Activated CD4-positive, alpha-beta T cell treated with anti-CD3 and anti-CD28 coated beads for 36 hours (primary cell): ENCODE measurements at places on chromosomes 7 and 10. TPM values are rescaled to one million over a fixed set of nuclear protein-coding genes. Genes with fewer than 3 reads are reported as not detected.

GRCh38 chr7:96181174-96181573 is 140.7 kb downstream of the SLC25A13 start:
- DNase-seq, result no peak

DNA sequence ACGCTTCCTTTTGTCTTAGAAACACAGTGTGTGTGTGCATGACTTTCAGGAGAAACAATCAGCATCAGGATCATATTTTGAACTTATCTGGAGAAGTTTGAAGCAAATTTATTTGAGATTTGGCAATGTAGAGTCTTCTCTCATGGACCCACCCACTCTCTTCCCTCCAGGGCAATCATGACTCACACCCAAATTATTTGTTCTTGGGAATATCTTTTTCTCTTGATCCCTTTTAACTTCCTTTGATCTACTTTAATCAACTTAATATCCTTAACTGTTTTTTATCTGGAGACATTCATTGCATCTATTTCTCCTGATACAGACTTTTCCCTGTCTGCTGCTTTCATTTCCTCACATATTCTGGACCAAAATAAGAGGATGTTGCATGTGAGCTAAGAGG is 1174.3 kb downstream of the GATA3 start:
- DNase-seq, result no peak

- no peak for DNase-seq
Measured at GRCh38 chr10:31030800-31031199, 865 bp downstream of the ZNF438 start.

DNA sequence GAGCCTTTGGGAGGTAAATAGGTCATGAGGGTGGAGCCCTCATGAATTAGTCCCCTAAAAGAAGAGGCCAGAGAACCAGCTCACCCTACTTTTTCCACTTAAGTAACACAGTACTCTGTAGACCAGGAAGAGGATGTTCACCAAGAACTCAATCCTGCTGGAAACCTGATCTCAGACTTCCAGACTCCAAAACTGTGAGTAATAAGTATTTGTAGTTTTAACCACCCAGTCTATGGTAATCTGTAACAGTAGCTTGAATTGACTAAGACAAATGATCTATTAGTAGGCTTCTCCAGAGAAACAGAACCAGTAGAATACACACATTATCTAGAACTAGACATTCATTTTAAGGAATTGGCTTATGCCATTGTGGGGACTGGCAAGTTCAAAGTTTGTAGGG is 51.5 kb downstream of the ANKMY2 start:
- no peak for DNase-seq

GRCh38 chr7:98123365-98123696 is 16.7 kb downstream of the LMTK2 start:
- no peak for DNase-seq

DNA sequence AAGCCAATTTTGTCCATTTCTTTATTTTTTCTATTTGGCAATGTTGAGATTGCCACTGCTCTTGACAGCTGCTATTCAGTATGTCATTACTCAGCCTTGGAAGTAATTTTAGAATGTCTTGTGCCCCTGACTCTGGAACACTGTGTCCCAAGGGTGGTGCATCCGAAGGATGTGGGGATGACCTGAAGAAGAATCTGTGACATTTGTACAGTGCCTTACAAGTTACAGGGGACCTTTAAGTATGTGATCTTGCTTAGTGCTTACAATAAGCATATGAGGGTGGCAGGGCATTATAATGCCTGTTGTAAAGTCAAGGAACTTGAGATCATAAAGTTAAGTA is 239.5 kb downstream of the REEP3 start:
- DNase-seq, result no peak

DNA sequence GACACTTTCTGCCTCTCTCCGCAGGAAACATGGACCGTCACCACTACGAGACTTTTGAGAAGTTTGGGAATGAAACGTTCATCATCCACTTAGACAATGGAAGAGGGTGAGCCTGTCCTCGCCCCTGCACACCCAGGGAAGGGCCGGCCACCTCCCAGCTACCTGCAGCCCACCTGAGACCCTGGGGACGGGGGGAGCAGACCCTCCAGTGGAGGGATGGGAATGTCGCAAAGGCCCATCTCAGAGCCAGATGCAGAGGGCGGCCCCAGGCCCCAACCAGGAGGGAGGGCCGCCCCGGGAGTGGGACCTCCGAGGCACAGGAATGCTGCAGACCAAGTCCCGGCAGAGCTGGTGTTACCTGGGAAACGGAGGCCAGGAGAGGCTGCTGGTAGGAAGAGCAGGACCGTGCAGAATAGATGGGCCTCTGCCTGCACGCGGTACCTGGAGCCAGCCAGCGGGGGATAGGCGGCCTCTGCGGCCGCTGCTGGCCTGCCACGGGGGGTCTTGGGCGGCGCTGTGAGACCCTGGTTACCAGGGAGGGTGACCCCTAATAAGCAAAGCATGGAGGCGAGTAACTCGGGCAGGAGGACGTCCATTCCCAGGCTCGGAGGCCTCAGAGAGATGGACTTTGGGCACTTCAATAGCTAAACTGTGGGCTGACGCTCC is 32.9 kb upstream of the FOXL3 start:
- no peak for DNase-seq

GRCh38 chr10:102670871-102671434 is 26.7 kb downstream of the TRIM8 start:
- DNase-seq, result no peak

- DNase-seq, result no peak
Measured at GRCh38 chr7:85239109-85239508, 52.3 kb upstream of the SEMA3D start.

- peak; percentile 86 for DNase-seq
Measured at GRCh38 chr7:30771174-30771879, at the start of gene MINDY4. Gene MINDY4 (plus strand): TSS chr7:30771417. CDS start chr7:30771494, 77 bp downstream.

PDZD7 gene
- 0.32 TPM for total RNA-seq

TMEM213 gene
- not detected for total RNA-seq

TIMM23B gene
- total RNA-seq, result 27.3 TPM

GBX1 gene
- total RNA-seq, result not detected
